COR-L47 (cell line): ENCODE measurements at places on chromosomes 3 and 15.
A peak's percentile ranks its signal among the peaks of the same experiment; 100 is the strongest.

- no peak for DNase-seq
Measured at GRCh38 chr15:101675796-101676582, 23.8 kb upstream of the TM2D3 start.

DNA sequence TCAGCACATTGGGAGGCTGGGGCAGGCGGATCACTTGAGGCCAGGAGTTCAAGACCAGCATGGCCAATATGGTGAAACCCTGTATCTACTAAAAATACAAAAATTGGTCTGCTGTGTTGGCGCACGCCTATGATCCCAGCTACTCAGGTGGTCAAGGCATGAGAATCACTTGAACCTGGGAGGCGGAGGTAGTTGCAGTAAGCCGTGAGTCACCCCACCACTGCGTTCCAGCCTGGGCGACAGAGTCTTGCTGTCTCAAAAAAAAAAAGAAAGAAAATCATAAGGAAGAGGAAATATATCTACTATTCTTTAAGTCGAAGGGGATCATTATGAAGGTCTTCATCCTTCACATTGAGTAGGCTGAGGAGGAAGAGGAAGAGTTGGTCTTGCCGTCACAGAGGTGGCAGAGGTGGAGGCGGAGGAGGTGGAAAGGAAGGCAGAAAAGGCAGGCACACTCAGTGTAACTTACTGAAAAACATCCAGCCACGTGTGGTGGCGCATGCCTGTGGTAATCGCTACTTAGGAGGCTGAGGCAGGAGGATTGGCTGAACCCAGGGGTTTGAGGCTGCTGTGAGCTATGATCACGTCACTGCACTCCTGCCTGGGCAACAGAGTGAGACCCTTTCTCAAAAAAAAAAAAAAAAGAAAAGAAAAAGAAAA lies 14.2 kb downstream of the CSK start:
- DNase-seq: no peak

- no peak for DNase-seq
Measured at GRCh38 chr3:195259154-195259474, 11.8 kb downstream of the XXYLT1 start.

DNA sequence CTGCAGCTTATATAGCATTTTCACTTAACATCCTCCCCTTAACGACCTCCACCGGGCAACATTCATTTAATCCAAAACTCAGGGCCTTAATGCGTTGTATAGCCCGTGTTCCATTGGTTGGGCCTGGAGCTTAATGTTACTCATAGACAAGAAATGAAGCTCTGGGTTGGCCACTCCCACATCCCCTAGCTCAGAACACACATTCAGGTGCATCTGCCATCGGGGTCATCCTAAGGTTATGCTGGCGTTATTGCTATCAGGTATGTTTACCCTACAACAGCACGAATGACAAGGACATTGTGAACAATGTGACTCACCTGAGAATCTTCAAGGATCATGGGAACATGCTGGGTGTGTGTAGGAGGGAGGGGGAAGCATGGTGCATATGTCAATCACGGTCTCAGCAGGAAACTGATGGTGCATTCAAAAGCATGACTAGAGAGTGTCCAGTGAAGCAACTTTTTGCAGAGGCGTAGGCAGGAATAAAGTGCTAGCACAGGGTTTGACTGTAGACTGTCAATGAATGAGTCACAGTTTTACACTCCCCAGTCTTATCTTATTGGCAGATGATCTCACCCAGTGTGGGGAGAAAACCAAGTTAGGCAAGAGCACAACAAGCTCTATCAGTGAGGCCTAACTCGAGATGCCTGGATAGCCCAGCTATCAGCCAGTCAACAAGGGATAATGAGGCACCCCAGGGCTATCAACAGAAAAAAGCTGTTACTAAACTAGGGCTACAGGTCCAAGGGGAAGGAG lies 402.1 kb upstream of the MCTP2 start:
- DNase-seq: peak; percentile 21

DNA sequence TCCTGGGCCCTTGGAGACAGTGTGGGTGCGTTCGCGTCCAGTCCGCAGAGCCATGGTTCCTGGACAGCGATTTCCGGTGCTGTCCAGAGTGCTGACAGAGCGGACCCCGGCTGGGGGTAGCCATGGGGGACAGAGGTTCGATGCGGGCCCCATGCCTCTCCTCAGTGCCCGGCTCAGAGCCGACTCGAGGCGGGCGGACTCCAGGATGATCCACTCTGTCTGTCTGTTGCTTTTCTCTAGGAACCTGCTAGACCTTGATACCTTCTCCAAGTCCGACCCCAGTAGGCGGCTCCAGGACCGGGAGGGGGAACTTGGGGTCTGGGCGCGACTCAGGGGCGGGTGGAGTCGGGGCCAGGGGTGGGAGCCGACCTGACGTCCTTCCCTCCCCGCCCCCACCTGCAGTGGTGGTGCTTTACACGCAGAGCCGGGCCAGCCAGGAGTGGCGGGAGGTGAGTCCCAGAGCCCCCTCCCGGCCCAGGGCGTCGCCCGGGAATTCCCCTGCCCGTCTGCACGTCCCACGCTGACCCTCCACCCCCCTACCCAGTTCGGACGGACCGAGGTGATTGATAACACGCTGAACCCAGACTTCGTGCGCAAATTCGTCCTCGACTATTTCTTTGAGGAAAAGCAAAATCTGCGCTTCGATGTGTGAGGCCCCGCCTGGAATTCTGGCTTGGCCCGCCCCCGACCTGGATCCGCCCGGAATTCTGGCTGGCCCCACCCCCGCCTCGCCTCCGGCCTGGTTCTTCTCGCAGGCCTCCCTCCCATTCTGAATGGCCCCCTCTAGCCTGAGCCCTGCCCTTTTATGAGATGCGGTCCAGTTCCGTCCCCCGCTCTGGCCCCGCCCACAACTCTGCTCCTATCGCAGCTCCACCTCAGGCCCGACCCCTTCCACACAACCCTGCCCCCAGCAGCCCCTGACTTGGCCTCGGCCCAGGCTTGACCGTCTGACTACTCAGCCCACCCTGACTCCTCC lies 1.0 kb downstream of the CPNE9 start:
- DNase-seq: no peak

GRCh38 chr3:159252274-159252673 lies 450.4 kb downstream of the MFSD1 start:
- no peak for DNase-seq

- DNase-seq: no peak
Measured at GRCh38 chr3:56711344-56711743, 28.3 kb upstream of the TASOR start.

- DNase-seq: no peak
Measured at GRCh38 chr3:23304424-23304823, 101.3 kb downstream of the UBE2E2 start.

DNA sequence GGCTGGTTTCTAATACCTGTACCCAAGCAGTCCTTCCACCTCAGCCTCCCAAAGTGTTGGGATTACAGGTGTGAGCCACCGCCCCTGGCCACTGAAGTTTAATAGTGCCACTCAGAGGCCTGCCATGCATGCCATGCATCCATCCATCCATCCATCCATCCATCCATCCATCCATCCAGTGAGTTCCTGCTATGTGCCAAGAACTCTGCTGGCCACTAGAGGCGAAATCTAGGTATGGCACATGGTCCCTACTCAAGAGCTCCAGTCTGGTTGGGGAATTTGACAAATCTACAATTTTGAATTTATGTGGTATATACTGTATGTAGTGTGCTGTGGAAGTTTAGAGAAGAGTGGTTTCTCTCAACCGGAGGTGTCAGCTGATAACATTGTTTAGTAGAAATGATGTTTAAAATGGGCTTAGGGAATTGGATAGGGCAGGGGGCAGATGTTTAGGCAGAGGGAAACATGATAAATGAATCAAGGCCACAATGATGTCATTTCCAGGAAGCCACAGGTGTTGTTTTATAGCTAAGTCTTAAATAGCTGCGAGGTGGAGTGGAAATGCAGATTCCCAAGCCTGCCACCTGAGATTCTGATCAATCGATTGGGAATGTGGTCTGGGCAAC lies 384.4 kb upstream of the C2CD4B start:
- peak; percentile 19 for DNase-seq

- DNase-seq: no peak
Measured at GRCh38 chr3:172138792-172139507, 99.6 kb downstream of the FNDC3B start.

DNA sequence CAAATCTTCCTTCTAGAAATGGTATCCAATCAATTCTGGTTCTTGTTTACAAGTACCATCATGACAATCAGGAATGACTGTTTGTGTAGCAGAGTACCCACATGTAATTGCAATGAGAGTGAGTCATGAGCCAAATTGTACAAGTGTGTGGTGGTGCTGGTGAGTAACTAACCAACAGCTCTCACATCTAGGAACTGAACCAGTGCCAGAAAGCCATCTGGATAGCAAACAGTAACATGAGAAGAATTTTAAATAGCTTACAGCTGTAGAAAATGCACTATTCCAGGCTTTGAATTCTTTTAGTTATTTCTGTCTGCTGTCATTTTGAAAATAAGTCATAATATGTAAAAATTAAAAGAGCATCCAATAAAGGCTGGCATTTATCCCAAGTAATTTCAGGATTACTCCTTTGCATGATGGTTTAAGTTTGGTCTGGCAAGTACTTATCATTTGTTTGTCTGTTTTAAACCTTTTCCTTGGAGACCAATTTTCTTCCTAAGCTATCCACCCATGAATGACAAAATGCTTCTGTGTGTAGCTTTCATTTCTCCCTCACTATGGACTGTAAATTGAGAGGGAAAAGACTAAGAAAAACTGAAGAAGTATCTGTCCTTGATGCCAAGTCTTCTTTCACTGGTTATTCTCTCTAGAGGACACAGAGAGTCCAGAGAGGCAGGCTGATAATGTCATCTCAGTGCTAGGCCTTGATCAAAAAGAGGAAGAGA lies 60.0 kb downstream of the PIK3CB start:
- peak; percentile 95 for DNase-seq

DNA sequence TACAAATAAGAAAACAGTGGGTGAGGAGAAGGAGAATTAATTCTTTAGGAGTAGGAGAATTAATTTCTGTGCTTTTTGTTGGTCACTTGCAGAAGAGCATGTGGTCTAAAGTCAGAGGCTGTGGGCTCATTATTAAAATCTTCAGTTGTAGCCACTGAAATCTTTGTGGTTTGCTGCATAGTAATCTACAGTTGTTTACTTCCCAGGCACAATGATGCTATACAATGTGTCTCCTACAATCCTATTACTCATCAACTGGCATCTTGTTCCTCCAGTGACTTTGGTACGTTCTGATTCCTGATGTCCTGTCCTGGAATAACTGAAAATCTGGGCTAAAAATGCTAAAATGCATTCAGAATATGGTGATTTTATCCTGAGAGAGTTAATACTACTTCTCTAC lies 21.0 kb downstream of the IFT122 start:
- DNase-seq: no peak

GRCh38 chr3:105369500-105370371 lies 3.0 kb downstream of the ALCAM start:
- peak; percentile 75 for DNase-seq

DNA sequence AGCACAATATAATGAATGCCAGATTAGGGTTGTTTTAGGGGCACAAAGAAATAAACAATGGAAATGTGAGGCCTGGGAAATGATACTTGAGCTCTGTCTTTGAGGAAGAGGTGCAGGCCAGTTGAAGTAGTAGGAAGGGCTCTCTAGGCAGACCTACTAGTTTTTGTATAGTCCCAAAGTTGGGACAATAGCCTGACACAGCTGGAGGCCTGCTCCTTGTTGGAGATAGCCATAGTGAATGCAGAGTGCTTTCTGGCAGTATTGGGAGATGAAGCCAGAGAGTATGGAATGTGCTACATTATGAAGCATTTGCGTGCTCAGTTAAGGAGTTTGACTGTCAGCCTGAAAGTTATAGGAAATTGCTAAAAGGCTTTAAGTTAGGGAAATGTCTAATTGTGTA lies 251.2 kb upstream of the ZPLD1 start:
- no peak for DNase-seq

DNA sequence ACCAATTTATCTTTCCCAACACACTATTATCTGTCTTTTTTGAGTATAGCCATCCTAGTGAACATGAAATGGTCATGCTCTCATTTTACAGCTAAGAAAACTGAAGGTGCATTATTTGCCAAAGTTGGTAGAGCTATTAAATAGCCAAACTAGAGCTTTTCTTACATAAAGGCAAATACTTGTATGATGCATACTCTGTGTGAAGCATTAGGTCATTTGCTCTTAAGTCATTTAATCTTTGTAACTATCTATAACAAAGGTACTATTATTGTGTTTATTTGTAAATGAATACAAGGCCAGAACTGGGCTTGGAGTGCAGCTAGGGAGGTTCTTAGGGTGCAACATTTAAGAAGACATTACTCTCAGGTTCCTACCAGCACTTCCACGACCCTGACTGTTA lies 123.7 kb downstream of the THSD4 start:
- no peak for DNase-seq

DNA sequence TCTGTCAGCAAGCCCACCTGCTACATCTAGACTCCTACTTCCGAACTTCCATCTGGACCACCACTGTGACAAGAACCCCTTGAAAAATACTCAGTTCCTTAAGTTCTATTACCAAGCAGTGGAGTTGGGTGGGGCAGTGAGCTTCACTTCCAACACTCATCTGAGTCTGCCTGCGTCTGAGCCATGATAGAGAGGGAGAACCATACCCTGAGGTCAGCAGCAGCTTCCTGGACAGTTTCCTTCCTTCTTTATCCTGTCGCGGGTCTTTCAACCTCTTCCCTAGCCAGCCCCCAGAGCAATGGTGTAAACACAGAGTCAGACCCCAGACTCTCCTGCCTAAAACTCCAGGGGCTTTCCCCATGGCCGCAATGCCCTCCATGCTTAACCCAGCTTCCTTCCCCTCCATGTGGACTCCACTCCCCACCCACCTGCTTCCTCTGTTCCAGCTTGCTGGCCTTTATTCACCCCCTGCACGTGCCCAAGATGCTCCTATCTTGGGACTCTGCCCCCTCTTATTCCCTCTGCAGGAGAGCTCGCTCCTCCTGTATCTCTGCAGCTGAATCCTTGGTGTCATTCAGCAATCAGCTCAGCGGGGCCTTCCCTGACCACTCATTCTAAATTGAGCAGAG lies 211.2 kb downstream of the SHQ1 start:
- DNase-seq: no peak

DNA sequence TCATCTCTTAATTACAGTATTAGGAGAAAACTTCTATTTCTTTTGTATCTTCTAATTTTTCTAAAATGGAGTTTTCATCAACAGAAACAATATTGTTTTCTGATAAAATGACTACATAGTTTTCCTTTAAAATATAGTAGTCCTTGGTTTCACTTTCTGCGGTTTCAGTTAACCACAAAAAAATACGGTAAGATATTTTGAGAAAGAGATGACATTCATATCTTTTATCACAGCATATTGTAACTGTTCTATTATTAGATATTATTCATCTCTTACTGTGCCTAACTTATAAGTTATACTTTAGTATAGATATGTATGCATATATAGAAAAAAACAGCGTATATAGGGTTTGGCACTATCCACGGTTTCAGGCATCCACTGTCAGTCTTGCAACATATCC lies 2.3 kb downstream of the B4GALT4 start:
- DNase-seq: no peak
